ENCODE measurements at places on chromosomes 7 and 10. TPM values are rescaled to one million over a fixed set of nuclear protein-coding genes. Genes with fewer than 3 reads are reported as not detected.

AGR3 gene
- total RNA-seq: 7.1 TPM

LRRD1 gene
- total RNA-seq: not detected

SPDYE1 gene
- not detected for total RNA-seq

TMEM273 gene
- total RNA-seq: 8.5 TPM

DNA sequence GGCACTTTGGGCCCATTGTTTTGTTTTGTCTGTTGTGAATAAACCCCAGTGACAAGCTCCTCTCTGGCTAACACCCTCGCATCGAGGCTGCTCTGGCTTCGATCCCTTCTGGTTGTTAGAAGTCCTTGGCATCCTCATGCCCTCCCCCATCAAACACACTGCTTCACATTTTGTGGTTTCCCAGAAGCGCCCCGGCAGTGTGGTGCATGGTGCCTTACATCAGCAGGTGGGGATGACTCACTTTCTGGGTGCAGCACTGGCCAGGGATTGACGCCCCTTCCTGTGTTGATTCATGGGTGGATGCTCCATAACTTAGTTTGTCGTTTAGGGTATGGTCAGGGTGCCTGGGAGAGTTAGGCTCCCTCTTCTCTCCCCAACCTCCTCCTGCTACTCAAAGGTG lies 51.4 kb downstream of the PLPP4 start:
- no peak overlapping the region for H3K4me3 ChIP-seq
- no peaks in the 10 kb centered on the region for H3K4me1 ChIP-seq
- H3K27ac ChIP-seq: no peak overlapping the region
- no peaks in the 10 kb centered on the region for H3K36me3 ChIP-seq
- DNase-seq: no peak

DNA sequence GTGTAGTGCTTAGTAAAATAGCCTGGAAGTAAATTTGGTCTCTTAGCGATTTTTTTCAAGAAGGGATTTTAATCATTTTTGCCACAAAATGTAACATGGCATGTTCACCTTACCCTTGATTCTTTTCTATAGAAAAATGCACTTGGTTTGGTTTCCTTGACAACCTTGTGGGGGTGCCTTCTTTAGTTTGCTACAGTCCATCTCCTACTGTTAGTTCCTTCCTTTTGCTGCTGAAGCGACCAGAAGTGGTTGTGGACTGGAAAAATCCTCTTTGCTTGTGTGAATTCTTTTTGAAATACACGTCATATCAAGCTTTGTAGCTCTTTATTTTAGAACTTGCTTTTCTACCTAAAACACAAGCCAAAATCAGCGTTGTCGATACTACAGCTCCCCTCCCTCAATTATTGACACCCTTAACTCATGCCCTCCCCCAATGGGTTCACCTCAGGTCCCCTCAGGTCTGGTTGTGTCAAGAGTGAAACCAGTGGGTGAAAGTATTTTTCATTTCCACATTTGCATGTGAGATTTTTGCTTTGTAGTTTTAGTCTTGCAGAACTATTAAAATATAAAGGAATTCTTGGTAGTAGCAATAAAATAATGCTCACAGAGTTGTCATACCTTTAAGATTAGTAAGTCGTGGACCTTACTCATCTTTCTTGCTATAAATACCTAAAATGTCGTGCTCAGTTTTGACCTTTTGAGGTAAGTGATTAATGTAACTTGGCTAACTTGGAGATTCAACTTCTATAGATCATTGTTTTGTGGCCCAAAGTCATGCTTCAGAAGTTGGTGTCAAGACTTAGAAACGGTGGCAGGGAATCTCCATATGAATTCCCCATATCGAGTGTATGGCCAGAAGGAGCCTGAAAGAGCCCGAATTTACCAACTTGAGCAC lies 1.5 kb downstream of the ACTR3B start:
- no peaks in the 10 kb centered on the region for H3K4me1 ChIP-seq
- no peaks in the 10 kb centered on the region for H3K27me3 ChIP-seq
- H3K4me3 ChIP-seq: peak overlapping the region; percentile 60
- H3K36me3 ChIP-seq: no peaks in the 10 kb centered on the region
- peak overlapping the region; percentile 86 for H3K27ac ChIP-seq
- DNase-seq: no peak

DNA sequence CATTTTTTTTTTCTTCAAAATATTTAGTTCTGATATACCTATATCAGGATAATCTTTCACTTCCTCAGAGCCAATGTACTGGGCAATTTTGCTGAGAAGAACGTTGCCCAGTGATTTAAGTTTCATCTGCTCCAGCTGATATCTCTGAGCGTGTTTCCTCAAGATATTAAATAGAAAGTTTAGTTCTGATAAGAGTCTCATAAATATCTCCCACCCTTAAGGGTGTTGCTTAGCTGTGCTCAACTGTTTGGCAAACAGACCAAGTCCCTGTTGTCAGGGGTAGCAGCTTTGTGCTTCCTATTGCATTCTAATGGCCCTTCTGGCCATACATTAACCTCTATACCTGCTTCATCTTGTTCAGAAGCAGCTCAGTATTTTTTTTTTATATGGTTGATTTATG lies 84.7 kb upstream of the GPR141 start:
- H3K36me3 ChIP-seq: no peaks in the 10 kb centered on the region
- no peak overlapping the region for H3K4me3 ChIP-seq
- H3K27me3 ChIP-seq: no peaks in the 10 kb centered on the region
- H3K27ac ChIP-seq: no peak overlapping the region
- no peaks in the 10 kb centered on the region for H3K4me1 ChIP-seq

DNA sequence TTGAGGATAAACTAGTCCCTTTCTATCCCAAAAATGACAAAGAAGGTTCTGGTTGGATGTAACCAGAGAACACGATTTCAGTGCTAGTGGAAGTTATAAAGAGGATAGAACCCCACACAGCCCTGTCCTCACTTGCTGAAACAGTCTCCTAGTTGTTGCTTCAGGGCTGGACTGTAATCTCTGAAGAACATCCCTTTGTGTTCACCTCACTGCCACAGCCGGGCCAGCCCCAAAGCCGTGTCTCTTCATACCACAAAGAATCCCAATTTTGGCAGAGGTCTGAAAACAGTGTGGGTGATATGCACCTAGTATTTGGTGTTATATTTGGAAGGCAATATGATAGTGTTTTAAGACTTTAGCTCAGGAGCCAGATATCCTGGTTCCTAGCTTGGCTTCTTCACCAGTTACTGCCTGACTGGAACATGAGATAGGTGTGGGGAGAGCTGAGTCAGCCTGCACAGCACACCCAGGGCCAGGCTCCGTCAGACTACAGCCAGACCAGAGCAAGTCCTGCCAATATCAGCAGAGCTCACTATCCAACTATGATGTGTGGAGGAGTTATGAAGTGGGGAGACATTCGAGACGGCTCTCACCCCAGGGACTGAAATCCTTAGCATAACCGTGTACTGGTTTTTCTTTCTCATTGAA lies 21.2 kb downstream of the CYP3A4 start:
- DNase-seq: no peak
- no peaks in the 10 kb centered on the region for H3K36me3 ChIP-seq
- H3K27me3 ChIP-seq: no peaks in the 10 kb centered on the region
- H3K4me1 ChIP-seq: no peaks in the 10 kb centered on the region
- no peak overlapping the region for H3K27ac ChIP-seq
- no peak overlapping the region for H3K4me3 ChIP-seq

DNA sequence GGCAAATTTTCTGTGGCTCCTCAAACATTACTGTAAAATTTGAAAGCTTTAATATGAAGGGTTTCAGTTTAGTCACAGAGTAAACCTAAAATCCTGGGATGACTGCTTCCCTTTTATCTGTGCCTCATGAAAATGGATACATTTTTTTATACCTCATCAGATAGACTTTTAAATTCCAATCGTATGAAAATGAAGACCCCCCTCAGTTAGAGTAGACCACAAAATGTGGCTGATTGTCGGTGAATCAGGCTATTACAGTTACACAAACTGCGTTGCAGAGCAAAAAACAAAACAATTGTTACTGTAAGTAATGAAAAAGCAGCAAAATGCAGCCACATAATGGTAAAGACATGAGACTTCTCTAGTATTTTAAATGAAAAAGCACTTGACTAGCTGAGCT lies 296.2 kb downstream of the CNTNAP2 start:
- no peaks in the 10 kb centered on the region for H3K36me3 ChIP-seq
- H3K4me3 ChIP-seq: no peak overlapping the region
- H3K27me3 ChIP-seq: no peaks in the 10 kb centered on the region
- no peaks in the 10 kb centered on the region for H3K4me1 ChIP-seq
- no peak for DNase-seq

DNA sequence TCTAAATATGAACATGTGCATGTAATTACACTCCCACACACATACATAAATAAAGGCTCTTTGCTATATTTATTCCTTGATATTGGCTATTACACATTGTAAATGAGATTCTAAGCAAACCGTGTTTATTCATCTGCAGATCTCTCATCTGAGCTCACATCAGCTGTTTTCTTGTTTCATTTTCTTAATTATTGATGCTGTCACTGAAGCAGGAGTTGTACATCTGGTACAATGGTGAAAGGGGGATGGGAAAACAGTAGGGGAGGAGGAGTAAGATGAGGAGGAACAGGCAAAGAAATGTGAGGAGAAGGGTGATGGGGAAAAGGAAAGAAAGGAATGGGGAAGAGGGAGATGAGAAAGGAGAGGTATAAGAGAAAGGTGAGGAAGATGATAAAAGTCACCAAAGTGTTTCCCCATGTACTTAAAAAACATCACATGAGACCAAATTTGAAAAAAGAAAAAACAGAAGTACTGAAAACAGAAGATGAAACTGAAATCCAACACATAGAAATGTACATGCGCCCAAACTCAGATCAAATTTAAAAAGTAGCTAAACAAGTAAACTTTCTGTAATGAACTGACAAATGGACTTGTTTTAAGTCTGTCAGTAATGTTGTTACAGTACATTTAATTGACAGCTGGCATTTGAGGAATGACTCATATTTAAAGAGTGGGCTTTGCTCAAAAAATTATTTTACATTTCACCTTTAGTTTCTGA lies 472.2 kb downstream of the ARL4A start:
- H3K27me3 ChIP-seq: no peaks in the 10 kb centered on the region
- H3K4me3 ChIP-seq: no peak overlapping the region
- H3K36me3 ChIP-seq: no peaks in the 10 kb centered on the region
- H3K27ac ChIP-seq: no peak overlapping the region
- DNase-seq: no peak

DNA sequence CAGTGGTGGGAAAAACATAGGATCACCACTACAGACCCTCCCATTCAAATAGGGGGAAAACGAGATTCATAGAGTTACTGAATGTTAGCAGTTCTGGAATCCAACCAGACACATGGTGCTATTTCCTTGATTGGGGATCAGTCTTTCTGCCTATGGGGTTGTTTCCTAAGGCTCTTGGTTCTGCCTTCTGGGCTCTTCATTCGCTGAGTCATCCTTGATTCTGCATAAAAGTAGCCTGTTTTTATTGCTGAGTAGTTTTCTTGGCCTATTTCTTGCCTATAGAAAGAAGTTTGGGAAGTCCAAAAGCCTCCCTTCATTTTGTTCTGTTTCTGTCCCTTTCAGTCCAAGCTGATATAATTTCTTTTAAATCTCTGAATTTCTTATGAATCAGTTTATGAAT lies 99.3 kb upstream of the OIT3 start:
- H3K4me3 ChIP-seq: no peak overlapping the region
- H3K27ac ChIP-seq: no peak overlapping the region
- no peaks in the 10 kb centered on the region for H3K27me3 ChIP-seq
- no peak for DNase-seq
- no peaks in the 10 kb centered on the region for H3K4me1 ChIP-seq

DNA sequence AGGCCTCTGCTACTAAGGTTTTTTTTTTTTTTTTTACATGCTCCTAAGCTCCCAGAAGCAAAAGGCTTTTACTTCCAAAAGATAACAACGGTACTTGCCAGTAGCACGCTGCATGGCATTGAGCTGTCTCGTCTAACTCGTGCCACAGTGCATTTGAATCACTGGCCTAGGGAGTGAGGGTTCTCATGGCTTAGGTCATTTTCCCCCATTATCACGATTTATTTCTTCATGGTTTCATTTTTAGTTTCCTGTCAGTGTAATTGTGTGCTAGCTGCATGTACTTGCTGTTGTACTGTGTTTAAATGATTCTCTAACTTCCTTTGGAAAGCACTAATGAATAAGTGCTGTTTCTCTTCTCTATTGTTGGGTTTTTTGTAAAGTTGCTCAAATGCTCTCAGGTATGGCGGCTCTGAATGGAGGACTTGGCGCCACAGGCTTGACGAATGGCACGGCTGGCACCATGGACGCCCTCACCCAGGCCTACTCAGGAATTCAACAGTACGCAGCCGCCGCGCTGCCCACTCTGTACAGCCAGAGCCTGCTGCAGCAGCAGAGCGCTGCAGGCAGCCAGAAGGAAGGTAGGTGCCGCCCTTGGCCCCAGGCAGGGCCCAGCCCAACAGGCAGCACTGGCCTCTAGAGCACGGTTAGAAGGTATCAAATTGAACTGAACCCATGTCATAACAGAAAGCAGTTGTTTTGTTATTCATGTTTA lies 290.5 kb downstream of the USP6NL start:
- no peaks in the 10 kb centered on the region for H3K27me3 ChIP-seq
- H3K4me1 ChIP-seq: no peaks in the 10 kb centered on the region
- DNase-seq: no peak
- no peak overlapping the region for H3K4me3 ChIP-seq

DNA sequence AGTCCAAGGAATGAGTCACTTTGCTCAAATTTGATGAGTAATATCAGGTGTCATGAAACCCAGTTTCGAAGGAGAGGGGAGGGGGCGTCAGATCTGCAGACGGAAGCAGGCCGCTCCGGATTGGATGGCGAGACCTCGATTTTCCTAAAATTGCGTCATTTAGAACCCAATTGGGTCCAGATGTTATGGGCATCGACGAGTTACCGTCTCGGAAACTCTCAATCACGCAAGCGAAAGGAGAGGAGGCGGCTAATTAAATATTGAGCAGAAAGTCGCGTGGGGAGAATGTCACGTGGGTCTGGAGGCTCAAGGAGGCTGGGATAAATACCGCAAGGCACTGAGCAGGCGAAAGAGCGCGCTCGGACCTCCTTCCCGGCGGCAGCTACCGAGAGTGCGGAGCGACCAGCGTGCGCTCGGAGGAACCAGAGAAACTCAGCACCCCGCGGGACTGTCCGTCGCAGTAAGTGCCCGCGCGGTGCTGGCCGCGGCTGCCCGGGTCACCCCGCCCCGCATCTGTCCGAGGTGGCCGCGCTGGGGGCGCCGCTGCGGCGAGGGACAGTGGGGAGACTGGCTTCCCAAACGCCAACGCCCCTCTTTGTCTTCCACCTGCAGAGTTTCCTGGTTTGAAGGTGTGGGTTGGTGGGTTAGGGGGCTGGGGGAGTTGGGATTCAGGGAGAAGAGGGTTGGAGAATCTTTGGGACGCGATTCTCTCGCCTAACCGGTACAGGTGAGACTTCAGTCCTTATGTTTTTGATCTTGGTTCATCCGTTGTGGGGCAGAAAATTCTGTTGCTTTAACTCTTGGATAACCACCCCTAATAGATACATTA lies at the start of gene TAC1:
TAC1 (plus strand) TSS at position 351 of the 829 bp plus-strand sequence. CDS start 527 bp downstream, outside the sequence.
- H3K4me1 ChIP-seq: peaks cover 8% of the 10 kb centered on the region
- DNase-seq: peak; percentile 13
- H3K27me3 ChIP-seq: no peaks in the 10 kb centered on the region
- H3K4me3 ChIP-seq: no peak within 1 kb of the TSS
- H3K36me3 ChIP-seq: no peaks in the 10 kb centered on the region
- no peak within 1 kb of the TSS for H3K27ac ChIP-seq
